Activated T-cell treated with anti-CD3 and anti-CD28 coated beads, Interleukin-2, amount 50 U/mL, for 1 hour (primary cell): ENCODE measurements at places on chromosomes 3 and 15.

DNA sequence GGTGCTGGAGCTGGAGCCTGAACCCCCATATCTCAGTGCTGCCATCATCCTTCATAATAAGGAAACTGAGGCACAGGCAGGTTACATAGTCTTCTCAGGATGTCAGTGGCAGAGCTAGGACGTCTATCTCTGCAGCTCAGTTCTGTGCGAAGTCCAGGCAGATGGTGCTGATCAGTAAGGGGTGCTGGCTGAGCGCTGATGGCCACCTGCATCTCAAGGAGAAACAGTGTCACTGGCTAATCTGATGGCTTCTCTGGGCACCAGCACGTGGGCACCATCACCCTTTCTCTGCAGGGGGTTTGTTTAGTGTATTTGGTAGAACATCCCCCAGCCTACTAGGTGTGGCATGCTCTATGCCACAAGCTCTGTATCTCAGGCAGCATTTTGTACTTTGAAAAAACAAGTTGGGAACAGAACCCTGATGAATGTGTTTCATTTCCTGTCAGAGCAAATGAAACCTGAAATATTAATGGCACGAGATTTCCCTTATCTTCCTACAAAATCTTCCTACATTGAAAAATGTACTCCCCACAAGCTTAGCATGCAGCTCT, 35.1 kb downstream of the APBA2 start:
- no peak for DNase-seq

DNA sequence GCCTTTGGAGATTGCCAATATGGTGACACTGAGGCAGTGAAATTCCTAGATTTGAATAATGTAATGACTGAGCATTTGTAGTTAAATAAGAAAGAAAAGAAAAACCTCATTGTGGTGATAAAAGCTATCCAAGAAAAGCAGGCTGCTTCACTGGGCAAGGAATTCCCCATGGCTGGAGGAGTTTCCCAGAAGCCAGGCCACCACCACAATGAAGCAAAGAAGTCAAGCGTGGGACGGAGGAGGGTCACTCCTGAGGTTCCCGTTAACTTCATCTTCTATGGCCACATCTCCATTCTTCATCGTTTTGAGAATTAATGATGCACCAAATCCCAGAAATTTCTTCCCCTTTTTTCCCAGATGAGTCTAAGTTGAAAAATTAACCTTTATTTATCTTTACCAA, 185.8 kb upstream of the BCL6 start:
- DNase-seq = no peak

DNA sequence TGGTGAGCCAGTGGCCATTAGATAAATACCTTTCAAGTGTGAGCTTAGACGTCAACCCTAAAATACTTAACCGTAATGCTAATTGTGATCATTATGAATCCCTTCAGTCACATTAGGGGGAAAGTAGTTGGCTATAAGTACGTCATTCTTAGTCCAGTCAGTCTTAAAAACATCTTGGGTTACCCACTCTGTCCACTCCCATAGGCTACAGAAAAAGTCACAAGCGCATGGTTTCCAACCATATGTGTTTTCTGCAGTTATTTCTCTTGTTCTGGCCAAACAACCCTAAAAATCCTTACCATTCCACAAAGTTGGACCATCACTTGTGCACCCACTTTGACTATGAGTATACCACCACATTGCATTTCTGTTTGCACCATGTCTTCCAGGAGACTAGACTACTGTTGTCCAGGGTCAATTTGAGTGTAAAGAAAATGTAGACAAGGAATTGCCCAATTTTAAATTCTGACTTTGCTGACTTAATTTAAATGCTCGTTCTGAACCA, 3.3 kb downstream of the RPL15 start:
- DNase-seq = no peak

DNA sequence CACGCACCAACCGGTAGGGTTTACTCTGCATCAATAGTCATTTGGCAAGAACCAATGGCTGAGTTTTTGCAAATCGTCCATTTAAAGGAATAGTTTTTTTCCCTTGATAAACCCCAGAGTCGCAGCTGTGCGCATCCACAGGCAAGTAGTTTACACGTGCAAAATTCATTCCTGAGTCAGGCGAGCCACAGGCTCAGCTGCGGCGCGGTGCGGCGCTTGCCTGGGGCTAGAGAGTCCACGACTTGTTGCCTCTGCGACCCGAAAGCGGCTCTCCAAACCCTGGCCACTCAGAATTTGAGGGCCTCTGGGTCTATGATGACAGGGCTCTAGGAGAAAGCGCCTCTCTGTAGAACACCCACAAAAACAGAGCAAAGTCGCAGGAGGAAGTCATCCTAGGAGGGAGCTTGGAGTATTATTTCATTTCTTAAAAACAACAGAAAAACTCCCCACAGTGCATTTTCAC, 36.7 kb downstream of the ZIC4 start:
- no peak for DNase-seq

DNA sequence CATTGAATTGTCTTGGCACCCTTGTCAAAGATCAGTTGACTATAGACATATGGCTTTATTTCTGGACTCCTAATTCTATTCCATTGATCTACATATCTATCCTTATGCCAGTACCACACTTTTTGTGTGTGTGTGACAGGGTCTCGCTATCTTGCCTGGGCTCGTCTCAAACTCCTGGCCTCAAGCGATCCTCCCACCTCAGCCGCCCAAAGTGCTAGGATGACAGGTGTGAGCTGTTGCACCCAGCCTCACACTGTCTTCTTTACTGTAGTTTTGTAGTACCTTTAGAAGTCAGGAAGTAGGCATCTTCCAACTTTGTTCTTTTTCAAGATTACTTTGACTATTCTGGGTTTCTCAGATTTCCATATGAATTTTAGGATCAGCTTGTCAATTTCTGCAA, 24.3 kb downstream of the CDAN1 start:
- no peak for DNase-seq

GRCh38 chr3:37030588-37030987, 37.3 kb downstream of the MLH1 start:
- no peak for DNase-seq

DNA sequence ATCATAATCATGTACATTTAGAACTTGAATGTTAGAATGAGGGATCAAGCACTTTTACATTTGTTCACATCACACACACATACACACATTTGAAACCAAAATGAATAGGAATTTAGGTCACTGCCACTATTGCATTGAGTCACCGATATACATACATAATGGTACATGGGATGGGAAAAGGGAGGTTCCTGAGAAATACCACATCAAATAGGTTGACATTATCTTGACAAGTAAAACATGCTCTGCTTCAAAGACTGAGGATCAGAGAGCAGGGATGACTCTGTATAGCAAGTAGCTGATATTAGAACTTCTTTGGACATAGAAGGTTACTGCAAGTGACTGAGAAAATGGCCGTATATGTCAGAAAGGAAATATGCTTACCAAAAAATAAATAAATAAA, 847.2 kb downstream of the PLOD2 start:
- DNase-seq = no peak

DNA sequence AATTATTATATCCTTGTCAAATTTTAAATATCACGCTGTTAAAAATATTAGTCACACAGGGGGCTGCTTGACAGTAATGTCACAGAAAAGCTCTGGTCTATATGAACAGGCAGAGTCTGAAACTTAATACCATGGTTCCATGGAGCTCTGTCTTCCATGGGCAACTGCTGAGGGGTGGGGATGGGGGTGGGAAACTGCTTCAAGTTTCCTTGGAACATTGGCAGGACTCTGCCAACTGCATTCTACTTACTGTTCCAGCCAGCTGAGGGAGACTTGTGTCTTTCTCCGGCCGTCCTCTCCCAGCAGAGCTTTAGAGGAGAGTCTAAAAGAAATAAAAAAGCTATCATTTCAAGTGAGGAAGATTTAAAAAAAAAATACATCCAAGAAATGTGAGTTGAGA, 348.7 kb downstream of the ZIC1 start:
- no peak for DNase-seq

- no peak for DNase-seq
These were observed 132.6 kb upstream of the LRRN1 start for GRCh38 chr3:3666664-3667063.

DNA sequence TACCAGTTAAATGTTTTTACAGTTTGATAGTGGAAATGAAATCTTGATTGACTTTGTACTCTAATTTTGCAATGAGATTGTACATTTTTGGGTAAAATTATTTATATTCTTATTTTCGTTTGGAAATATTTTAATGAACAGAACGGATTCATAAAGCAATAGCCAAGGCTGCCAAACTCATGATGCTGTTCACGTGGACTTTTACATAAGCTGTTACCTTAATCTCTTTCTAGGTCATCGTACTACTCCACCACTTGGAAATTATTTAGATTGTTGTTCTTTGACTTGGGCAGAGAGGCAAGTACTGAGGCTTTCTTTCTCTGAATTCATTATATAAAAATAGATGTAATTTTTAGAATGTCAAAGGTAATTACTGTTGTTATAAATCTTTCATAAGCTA, 16.2 kb downstream of the SYNPR start:
- no peak for DNase-seq

GRCh38 chr3:104367000-104367399, 999.7 kb upstream of the ALCAM start:
- DNase-seq = no peak

DNA sequence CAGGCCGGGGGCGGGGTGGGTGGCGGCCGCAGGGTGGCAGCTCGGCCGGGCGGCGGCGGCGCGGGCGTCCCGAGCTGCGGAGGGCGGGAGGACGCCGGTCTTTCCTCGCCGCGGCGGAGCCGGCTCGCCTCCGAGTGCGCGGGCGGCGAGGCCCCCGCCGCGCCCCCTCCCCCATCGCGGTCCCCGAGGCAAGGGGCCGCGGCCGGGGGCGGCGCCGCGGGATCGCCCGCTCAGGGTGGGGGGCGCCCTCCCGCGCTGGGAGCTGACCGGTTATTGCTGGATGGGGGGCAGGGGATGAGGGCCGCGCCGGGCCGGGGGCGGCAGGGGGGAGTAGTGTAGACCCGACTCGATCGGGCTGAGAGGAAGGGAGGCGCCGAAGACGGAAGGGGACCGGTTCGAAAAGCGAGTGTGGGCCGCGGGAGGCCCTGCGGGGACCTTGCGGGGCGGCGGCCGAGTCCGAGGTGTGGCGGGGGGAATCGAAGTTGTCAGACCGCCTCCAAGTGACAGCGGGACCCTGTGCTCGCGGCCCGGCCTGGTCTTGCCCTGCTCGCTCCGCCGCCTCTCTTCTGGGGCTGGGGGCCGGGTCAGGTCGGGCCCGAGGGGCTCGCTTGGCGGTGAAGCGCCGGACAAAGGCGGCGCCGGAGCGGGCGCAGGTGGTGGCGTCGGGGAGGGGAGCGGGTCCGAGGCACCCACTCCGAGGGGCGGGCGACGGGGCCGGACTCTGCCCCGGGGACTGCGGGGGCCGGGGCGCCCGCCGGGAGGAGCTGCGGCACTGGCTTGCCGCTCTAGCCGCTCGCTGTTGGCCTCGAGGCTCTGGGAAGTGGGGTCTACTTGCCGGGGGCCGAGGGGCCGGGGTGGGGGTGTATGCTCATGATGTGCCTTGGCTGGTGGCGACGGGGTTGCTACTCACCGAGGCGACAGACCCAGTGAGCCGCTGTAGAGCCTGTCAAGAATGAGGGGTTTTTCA, 1.1 kb downstream of the BAHD1 start:
- DNase-seq = peak; percentile 42

DNA sequence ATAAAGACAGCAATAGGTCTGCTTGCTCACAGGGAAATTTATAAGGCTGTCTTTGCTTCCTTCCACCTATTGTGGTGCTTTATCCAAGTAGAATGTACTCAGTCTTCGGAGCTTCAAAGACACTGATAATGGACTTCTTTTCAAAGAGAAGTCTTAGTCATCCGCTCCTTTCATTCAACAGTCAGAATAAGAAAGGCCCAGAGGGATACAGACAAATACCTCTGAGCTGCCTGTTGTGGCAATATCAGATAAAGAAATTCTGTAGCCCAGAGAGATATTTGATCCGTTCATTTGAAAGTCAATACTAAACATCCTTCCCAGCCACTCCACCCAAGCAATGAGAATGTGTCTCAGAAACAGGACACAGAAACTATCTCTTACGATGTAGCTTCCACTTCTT, 110.0 kb downstream of the FHIT start:
- no peak for DNase-seq

DNA sequence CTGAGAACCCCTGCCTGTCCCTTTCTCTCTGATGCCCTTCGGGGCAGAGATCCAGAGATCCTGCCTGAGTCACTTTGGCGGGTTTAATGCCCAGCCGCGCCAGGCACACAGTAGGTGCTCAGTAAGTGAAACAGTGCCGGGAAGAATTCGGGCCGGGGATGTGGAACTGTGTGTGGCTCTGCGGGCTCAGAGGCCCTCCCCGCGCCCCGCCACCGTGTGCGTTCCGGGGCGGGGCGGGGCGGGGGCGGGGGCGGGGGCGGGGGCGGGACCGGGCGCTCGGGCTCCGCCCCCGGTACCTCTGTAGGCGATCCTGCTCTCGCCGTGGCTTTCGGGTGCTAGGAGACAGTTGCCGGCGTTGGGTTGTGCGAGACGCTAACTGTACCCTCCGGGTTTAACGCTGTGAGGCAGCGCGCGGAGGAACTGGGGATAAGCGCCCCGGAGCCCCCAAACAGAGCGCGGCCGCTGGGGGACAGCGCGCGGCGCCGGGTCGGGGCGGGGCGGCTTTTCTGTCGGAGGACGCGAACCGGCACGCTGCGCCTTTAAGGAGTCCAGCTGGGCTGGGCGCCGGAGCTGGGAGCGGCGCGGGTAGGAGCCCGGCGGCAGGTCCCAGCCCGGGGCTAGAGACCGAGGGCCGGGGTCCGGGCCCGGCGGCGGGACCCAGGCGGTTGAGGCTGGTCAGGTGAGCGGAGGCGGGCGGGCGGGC, at the start of gene ABHD6:
TSS of gene ABHD6 (plus strand) at position 555 of the 703 bp plus-strand sequence. CDS start 18,795 bp downstream, outside the sequence.
- peak; percentile 91 for DNase-seq

GRCh38 chr15:38062696-38063095, 128.3 kb downstream of the TMCO5A start:
- DNase-seq = no peak

DNA sequence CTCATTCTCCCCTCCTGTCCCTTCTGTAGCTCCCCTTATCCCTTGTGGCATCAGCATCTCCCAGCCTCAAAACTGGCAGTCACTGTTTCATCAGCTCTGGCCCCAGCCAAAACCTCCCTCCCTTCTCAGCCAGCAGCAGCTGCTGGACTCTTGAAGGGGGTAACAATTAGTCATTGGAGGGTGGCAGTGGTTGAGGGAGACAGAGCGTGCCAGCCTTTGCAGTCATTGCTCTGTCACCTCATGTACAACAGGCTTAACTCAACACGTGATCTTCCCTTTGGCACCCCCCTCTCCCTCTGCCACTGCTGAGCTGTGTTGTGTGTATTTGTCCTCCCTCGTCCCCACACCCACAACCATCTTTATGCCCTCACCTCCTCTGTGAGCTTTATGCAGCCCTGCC, 28.2 kb downstream of the RBP2 start:
- no peak for DNase-seq

- DNase-seq = no peak
These were observed 62.2 kb downstream of the AAGAB start for GRCh38 chr15:67192185-67192820.
